Kidney epithelial cell (primary cell): ENCODE measurements at places on chromosomes 13 and 19.

GRCh38 chr19:13036366-13036976 lies 41.2 kb downstream of the NFIX start:
- no peak for DNase-seq

- no peak for DNase-seq
Observed at GRCh38 chr13:44093607-44094564, 214.2 kb downstream of the LACC1 start.

DNA sequence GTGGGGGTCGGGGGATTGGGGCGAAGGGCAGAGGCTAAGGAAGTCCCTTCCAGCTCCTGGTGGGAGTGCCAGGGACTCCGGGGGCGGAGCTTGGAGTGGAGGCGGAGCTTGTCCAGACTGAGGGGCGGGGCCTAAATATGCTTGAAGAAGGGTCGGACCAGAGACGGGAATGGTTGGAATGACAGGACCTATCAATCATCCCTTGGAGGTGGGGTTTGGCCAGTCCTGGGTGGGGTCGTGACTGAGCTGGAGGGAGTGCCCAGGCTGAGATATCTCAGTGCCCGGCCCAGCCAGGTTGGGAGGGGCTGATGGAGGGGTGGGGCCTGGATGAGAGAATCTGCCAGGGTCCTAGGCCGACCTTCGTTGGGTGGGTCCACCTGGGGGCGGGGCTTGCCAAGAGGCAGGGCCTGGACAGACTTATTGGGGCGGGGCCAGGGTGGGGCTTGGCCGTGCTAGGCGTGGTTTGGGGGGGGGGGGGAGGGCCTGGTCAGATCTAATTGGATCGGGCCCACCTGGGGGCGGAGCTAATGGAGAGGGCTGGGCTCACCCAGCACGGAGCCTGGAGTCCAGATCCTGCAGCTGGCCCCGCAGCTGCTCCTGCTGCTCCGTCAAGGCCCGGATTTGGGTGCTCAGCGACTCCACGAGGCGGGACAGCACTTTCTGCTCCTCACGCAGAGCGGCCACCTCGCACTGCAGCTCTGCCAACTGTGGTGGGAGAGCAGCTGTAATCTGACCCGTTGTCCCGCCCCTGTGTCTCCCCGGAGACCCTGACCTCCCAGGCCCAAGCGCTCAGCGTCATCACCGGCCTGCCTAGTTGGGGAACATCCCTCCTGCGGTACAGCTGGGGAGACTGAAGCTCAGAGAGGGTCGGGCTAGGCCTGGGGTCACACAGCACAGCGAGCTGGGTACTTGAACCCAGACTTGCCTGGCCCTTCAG lies 2.6 kb upstream of the WIZ start:
- peak; percentile 63 for DNase-seq

GRCh38 chr13:29589234-29589633 lies 6.3 kb downstream of the SLC7A1 start:
- peak; percentile 72 for DNase-seq

- no peak for DNase-seq
Observed at GRCh38 chr19:1116726-1117581, 13.2 kb downstream of the GPX4 start.

GRCh38 chr13:71309905-71310304 lies 557.1 kb downstream of the DACH1 start:
- DNase-seq: no peak

- DNase-seq: no peak
Observed at GRCh38 chr19:14732510-14732909, 42.7 kb downstream of the ZNF333 start.

DNA sequence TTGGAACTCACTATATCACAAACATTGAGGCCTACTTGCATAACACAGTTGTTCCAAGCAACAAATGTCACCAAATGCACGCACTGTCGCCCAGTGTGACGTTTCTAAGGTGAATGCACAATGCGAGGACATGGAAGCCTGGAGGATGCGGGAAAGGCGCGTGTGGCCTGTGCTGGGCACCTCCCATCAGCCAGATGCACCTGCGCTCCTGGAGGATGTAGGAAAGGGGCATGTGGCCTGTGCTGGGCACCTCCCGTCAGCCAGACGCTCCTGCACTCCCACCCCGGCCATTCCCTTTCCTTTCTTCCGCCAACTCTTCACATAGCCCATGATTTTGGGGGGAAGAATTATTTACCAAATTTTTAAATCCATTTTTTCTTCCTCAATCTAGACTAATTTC lies 202.4 kb upstream of the SOX1 start:
- DNase-seq: no peak

DNA sequence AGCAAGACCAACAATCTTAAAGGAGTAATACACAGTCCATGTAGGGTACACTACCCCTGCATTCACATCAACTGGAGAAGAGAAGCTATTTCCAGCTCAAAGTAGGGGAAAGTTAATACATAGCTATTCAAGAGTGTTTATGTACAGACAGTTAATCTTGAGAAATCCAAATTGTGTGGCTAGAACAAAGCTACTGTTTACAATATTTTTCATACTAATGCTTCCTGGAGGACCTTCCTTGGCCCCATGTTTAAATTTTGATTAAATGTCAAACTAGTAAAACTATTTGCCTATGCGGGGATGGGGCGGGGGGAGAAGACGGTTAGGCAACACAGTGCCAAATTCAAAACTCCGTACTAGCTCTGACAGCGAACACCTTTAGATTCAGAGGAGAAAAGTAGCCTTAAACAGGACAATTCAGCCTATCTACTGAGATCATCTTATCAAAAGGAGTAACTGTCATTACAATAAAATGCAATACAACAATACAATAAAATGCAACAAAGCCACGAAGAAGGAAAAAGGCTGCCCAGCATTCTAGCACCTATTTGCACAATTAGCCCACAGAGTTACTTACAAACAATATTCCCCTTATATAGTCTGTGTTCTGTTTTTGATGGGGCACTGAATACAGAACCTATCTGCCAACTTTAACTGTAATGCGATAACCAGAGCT lies 29.1 kb downstream of the BRD4 start:
- no peak for DNase-seq

DNA sequence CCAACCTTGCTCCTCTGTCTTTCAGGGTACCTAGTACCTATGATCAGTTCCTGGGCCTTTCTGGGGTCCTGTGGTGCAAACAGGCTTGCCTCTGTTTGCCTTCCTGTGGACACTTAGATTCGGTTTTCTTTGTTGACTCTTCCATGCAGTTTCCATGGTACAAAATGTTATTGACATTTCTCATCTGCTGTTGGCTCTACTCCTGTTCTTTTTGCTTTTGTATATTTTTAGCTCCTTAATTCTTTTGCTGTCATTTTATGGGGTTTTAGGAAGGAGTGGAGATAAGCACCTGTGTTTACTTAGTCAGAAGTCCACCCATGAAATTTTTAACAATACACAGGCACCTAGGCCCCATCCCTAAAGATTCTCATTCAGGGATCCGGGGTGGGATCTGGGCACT lies 20.5 kb upstream of the CNMD start:
- DNase-seq: no peak

DNA sequence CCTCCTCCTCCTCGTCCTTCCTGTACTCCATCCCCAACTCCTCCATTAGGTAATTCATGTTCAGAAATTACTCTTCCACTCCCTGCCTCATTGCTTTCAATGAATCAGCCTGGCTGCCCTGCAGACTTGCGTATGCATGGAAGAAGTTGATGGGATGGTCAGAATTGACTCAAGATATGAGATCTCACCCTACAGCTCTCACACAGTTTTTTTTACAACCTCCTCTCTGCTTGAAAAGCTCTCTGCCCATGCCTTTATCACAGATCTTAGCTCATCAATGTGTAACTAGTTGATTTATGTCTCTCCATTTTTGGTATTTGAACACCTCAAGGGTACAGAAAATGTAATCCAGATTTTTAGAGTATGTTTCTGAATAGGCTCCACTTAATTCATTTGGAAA lies 506.9 kb downstream of the TBC1D4 start:
- no peak for DNase-seq

DNA sequence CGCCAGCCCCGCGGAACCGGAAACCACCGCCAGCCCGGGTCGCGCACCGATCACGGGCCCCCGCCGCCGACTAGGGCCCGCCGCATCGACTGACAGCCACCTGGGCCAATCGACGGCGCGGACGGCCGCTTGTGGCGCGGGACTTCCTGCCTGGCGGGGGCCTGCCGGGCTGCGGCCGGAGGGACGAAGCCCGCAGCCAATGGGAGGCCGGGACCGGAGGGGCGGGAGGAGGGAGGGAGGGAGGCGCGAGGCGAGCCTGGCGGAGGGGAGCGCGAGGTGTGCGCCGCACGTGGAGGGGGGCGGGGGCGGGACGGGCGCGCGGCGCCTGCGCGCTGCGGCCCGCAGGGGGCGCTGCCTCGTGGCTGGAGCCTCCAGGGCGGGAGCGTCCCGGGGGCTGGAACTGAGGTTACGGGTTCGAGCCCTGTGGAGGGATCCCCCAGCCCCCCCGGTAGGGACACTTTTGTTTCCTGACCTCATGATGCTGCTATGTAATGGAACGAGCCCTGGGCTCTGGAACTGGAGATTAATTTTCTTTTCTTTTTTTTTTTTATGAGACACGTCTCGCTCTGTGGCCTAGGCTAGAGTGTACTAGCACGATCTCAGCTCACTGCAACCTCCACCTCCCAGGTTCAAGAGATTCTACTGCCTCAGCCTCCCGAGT lies at the start of gene MLLT1:
Gene MLLT1 (minus strand): TSS at position 45 of the 661 bp plus-strand sequence. CDS start 191 bp downstream, outside the sequence.
- peak; percentile 69 for DNase-seq

- no peak for DNase-seq
Observed at GRCh38 chr19:34995551-34995950, 4.6 kb upstream of the GRAMD1A start.

GRCh38 chr19:35248310-35249145 lies at the start of gene LSR:
LSR (plus strand) TSS chr19:35249002; CDS start chr19:35249023, 21 bp downstream.
- DNase-seq: peak; percentile 55

- no peak for DNase-seq
Observed at GRCh38 chr13:101988140-101988539, 413.7 kb downstream of the FGF14 start.

DNA sequence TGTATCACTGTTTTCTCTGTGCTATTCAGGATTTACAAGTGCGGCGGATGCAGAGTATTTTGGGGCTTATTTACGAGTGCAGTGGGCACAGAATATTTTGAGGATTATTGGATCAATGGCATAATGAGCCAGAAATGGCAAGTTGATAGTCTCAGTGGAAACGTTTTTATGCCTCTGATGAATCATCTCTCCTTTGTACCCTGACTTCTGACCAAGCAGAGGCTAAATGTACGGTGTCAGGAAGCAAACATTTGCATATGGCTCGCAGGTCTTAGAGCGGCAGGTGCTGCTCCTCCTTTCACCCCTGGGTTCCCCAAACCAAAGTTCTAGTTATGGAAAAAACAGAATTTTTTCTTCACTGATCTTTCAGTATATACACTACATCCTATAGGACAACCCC lies 94.5 kb downstream of the LIG4 start:
- DNase-seq: no peak

GRCh38 chr19:7216373-7216902 lies 77.8 kb downstream of the INSR start:
- no peak for DNase-seq

DNA sequence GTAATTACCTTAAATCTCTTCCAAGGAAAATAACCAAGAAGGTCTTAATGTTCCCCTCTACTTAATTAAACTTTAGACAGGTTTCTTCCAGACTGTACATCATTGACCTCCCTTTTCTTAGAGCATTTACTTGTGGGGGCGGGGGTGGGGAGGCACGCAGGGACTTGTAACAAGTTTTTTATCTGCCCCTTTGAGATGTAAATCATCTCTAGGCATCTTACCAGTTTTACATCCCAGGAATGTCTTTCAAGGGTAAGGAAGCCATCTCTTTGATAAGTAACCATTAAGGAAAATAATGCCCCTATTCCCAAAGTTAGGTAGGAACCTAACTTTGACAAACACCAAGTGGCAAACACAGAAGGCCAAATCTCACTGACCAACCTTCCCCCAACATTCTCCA lies 528.6 kb downstream of the SUCLA2 start:
- DNase-seq: no peak

GRCh38 chr19:1177322-1178114 lies 3.5 kb upstream of the SBNO2 start:
- peak; percentile 93 for DNase-seq

GRCh38 chr19:30254158-30254557 lies 118.0 kb upstream of the ZNF536 start:
- no peak for DNase-seq

DNA sequence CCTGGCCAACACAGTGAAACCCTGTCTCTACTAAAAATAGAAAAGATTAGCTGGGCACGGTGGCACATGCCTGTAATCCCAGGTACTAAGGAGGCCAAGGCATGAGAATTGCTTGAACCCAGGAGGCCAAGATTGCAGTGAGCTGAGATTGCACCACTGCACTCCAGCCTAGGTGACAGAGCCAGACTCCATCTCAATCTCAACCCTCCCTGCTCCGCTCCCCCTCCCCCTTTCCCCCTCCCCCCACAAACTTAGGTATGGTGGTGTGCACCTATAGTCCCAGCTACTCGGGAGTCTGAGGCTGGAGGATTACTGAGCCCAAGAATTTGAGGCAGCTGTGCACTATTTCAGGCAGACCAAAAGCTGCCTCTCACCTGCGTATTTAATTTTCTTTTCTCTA lies 21.6 kb upstream of the RNF113B start:
- no peak for DNase-seq

- no peak for DNase-seq
Observed at GRCh38 chr19:19109601-19110000, 28.7 kb downstream of the TMEM161A start.

GRCh38 chr19:5690955-5691821 lies 1.1 kb downstream of the RPL36 start:
- DNase-seq: no peak

GRCh38 chr13:84917252-84917878 lies 881.9 kb downstream of the SLITRK6 start:
- DNase-seq: no peak

- no peak for DNase-seq
Observed at GRCh38 chr19:55077106-55077505, 1.4 kb downstream of the EPS8L1 start.

DNA sequence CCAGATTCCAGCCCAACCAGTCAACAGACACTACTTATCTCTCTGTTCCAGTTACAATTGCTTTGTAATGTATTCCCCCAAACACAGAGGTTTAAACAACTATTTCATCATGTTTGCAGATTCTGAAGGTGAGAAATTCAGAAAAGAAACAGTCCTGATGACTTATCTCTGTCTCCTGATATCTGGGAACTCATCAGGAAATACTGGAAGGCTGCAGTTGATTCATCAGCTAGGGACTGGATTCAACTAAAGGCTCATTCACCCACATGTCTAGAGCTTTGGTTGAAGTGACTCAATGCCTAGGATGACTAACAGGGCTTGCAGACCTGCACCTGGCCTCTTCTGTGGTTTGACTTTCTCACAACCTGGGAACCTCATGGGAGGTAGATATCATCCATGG lies 56.6 kb upstream of the GPC6 start:
- DNase-seq: peak; percentile 98

DNA sequence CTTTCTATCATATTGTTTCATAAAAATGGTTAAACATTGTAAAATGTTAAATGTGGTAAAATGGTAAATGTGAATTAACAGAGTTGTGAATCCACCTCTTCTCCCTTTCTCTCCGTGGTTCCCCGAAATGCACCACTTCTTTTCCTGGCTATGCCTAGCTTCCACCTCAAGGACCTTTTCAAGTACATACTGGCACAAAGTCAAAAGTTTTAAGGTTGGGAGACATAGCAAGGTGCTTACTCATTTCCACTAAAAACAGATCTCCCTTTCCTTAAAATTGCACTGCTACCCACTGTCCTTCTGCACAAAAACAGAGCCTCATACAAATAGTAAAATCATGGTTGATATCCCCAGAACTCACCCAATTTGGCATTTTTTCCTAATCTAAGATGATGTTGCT lies 558.2 kb downstream of the SLITRK6 start:
- peak; percentile 7 for DNase-seq

- DNase-seq: no peak
Observed at GRCh38 chr13:46796129-46796514, 839 bp downstream of the ESD start.
